ENCODE measurements at places on chromosomes 5 and 9.

DNA sequence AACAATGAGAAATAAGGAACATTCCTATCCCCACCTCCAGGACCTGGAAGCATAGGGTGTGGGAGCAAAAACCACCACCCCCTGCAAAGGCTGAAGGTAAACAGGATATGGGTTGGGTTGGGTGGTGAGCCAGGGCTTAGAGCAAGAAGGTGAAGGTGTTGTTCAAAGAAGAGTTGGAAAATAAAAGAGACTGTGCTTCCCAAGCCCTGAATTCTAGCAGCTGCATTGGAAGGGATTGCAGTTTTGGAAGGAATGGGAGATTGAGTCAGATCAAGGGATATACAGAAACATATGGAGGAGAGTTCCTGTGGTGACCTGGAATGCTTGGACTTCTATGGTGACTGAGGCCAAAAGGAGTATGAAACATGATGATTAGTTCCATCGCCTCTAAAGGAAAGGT lies 24.7 kb upstream of the MTAP start:
- no peak for DNase-seq

DNA sequence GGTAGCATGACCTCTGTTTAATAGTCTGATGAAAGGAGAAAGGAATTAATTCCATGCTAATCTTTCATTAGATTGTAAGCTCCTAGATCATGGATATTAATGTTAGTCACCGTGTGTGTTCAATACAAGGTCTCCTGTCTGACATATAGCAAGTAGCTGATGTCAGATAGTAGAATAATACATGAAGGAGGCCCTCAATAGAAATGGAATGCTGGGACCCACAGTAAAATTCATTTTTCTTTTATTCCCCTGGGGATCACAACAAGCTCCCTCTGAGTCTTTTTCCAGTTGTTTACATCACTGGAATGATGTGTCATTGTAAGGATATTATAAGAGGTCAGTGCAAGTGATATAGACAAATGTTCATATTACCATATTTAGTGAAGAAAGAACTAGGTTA lies 240.3 kb upstream of the TRPC7 start:
- DNase-seq: no peak

- no peak for DNase-seq
Measured at GRCh38 chr5:119190470-119191095, 119.7 kb downstream of the DMXL1 start.

GRCh38 chr9:110013064-110013463 lies 194.9 kb downstream of the C9orf152 start:
- DNase-seq: no peak

DNA sequence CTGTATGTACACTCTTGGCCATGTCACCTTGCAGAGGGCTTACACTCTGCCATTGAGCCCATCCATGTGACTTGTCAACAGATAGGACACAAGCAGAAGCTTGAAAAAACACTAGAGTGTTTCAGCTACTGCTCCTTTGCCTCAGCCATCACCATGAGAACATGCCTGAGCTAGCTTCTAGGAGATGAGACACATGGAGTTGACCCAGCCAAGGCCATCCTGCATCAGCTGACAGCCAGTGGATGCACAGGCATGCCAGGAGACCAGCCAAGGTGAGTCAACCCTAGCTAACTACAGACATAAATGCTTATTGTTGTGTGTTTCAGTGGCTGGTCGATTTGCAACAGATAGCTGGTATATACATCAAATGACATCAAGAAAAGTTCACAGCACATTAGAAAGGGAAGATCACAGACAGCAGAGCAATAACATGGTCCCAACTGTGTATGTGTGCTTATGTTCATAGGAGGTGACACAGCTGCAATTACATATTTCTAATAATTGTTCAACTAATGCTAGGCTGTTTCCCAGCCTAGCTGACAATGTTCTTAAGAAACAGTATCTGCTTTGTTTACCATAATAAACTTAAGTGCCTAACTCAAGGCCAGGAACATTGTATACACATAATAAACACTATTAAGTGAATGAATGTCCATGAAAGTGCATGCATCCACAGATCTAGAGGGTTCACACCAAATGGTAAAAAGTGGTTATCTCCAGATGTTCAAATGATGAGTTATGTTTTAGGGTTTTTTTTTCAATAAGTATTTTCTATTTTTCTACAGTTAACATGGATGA lies 105.7 kb downstream of the SPOCK1 start:
- no peak for DNase-seq

DNA sequence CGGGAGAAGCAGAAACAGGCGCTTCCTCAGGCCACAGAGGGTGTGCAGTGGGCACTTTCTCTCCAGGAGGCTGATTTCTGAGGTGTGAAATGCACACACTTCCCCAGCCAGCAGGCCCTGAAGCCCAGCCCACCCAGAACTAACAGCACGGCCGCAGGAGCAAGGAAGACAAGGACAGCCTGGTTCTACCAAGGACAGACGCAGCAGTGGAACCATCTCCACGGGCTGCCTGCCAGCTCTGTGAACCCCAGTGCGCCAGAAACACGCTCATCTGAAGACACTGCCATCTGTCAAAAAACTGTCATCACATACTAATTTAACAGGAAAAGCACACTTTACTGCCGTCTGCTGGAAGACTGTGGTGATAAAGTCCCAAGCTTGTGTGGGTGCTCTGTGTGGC lies 40.7 kb downstream of the MAPK9 start:
- DNase-seq: no peak

DNA sequence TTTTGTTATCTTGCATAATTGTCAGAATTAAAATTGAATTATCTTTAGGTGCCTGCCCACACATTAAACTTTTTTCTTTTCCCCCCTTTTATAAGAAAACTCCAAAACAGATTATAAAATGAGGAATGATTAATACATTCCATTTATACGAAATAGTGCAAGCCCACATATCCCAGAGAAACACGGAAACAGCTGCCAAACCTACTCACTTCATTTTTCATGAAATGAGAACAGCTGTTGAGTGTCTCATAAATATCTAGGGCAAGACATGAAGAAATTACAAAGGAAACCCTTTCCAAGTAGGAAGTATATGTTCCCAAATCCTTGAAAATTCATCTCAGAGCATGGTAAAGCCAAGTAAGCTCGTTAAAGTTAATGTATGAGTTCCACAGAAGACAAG lies 459.4 kb upstream of the NMUR2 start:
- DNase-seq: no peak

GRCh38 chr5:78162253-78162862 lies 132.1 kb downstream of the AP3B1 start:
- DNase-seq: peak; percentile 4

- no peak for DNase-seq
Measured at GRCh38 chr9:114313186-114313585, 9.7 kb upstream of the ORM1 start.

DNA sequence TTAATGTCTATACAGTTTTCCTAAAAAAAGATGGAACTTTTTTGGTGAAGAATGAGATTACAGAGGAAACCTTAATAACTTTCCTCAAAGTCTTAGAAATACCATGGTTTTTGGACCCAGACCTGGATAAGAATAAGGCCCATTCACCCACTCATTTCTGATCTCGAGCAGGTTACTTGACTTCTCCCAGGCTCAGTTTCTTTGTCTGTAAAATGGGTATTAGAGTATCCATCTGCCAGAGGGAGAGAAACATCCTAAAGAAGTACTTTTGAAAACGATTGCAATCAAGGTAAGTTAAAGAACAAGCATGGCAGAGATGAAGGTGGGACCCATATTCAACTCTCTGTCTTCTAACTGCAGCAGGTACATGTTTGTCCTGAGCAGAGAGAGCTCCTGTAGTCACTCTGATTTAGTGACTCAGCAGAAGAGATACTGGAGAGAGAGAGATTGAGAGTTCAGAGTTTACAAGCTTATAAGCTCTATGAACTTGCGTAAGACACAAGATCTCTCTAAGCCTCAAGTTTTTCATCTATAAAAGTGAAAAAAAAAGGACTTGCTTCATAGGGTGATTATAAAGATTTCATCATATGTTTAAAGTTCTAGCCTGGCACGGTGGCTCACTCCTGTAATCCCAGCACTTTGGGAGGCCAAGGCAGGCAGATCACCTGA lies 379.4 kb upstream of the SGCD start:
- no peak for DNase-seq

GRCh38 chr5:133230823-133231578 lies 179.2 kb downstream of the HSPA4 start:
- DNase-seq: no peak

- no peak for DNase-seq
Measured at GRCh38 chr5:124745928-124746915, at the start of gene ZNF608. ZNF608 (minus strand) TSS chr5:124746639; CDS start chr5:124744989, 1,650 bp downstream.

GRCh38 chr9:137227054-137227852 lies at the start of gene RNF224:
RNF224 (plus strand) TSS chr9:137227502; CDS start chr9:137228336, 834 bp downstream.
- peak; percentile 76 for DNase-seq

DNA sequence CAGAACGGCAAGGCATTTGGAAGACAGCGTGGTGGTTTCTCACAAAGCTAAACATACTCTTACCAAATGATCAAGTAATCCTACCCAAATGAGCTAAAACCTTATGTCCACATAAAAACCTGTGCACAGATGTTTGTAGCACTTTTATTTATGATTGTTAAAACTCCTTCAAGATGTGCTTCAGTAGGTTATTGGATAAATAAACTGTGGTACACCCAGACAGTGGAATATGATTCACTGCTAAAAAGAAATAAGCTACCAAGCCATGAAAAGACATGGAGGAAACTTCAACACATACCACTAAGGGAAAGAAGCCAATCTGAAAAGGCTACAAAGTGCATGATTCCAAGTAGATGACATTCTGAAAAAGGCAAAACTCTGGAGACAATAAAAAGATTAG lies 94.2 kb downstream of the FOXD1 start:
- no peak for DNase-seq

DNA sequence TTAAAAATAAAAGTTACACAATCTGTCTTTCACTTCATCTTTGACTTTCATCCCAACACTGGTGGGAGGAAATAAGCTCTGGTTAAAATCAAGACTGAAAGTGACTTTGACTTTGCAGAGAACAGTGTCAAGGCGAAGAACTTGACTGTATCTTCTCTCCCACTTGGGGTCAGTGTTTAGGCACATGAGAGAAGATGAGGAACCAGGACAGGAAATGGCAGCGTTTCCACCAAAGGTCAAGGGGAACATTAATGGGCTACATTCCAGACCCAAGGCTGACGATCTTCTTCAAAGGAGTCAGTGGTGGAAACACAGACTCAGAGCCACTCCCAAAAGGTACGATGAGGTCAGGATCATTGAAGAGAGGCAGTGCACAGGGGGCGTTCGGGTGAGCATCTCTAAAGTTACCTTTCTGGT lies 409.5 kb downstream of the ARHGEF28 start:
- DNase-seq: no peak

DNA sequence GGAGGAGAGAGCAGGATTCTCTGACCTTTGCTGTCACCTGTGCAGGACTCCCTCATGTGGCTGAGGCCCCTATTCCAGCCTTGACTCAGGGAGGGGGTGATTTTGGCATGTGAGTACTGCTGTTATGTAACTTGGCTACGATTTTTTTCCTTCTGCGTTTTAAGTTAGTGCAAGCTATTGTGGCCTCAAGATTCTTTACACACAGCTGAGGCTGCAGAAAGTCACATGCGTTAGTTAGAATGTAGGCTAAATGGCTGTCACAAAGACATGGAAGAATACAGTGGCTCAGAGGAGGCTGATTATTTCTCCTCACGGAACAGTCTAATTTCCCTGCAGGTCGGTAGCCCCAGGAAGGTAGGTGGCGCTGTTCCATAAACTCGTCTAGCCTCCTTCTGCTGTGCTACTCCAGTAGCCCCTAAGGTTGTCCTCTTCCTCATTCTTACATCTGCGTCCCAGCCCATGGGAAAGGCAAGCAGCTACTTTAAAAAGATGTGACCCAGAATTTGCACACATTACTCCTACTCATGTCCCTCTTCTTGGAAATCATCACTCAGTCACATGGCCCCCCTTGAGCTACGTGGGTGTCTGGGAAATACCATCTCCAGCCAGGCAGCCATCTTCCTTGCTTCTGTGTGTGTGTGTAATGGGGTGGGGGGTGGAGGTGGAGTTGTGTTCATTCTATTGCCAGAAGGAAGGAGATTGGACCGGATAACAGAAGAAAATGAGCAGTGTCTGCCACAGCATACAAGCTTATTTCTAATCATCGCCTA lies 486.6 kb downstream of the CCDC171 start:
- peak; percentile 22 for DNase-seq

GRCh38 chr9:573691-574410 lies 267.6 kb upstream of the DMRT1 start:
- no peak for DNase-seq

DNA sequence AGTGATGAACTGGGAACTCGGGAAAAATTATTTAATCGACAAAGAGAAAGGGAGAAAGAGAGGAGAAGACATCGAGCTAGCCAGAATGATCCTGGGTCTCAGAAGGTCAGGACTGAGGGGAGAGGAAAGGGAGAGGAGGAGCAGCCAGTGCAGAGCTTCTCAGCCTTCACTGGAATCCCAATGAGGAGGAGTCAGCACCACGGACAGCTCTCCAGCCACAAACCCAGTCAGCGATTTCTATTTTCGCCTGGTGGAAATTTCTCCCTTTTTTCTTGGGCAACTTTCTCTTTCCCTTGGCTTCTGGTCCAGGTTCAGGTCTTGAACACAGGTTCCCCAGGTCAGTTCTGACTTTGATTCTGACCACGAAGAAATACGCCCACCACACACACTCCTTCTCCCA lies 1.6 kb upstream of the BRINP1 start:
- DNase-seq: no peak

- no peak for DNase-seq
Measured at GRCh38 chr5:72151646-72152045, 44.4 kb downstream of the MAP1B start.

All from GDM1 (cell line).